ENCODE measurements at places on chromosomes 3 and 15. TPM values are rescaled to one million over a fixed set of nuclear protein-coding genes. Genes with fewer than 3 reads are reported as not detected.

TCAIM gene
- polyA plus RNA-seq = 8.1 TPM

MKRN3 gene
- 0.17 TPM for polyA plus RNA-seq

GOLGA8G gene
- not detected for polyA plus RNA-seq

ZBBX gene
- not detected for polyA plus RNA-seq

DGKG gene
- polyA plus RNA-seq = 1.2 TPM

SPCS1 gene
- 124 TPM for polyA plus RNA-seq

ALDH1A2 gene
- polyA plus RNA-seq = not detected

ANKRD63 gene
- not detected for polyA plus RNA-seq

DNA sequence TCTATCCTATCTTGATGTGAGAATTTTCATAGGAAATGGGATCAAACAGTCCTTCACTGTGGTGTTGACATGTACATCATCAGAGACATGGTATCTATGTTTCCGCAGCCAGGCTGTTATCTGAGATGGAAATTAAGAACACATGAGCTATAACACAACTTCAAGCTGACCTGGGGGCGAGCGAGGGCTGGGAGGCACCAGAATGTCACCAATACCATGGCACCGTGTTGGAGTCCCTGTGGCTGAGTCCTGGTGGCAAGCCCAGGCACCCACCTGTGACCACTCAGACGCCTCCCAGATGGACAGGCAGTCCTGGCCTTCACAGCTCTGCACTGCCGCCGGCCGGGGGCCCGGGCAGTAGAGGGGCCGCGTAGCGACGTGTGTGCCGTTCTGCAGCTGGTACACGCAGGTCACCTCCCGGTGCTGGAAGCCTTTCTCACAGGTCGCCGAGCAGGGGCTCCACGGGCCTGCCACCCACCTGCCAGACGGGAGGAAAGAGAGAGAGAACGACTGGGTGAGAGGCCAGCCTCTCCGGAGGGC lies 263.9 kb upstream of the LYSMD4 start:
- no peak for DNase-seq

DNA sequence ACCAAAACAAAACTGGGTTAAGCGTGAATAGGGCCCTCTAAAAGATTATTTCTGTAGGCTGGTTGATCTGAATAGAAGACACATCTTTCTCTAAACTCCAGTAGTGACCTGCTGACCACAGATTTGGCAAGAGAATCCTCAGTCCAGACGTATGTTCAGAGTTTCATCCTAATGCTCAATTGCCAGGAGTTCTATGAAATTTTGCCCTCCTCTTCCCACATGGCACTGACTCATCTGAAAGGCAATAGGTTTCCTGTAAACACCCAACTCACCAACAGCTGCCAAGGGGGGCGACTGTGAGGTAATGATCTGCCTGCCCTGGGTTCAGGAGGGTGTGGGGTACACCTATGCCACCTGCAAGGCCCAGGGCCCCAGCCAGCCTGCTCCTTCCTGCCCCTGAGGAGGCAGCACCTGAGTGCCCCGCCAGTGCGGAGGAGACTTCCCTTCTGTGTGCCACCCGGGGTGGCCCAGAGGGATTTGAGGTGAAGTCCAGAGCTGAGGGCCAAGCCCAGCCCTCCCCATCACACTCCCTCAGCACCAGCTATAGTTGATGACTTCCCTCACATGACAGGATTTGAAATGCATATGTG lies 8.4 kb upstream of the PLA2G4D start:
- DNase-seq = peak; percentile 49

GRCh38 chr3:61919371-61919770 lies 358.0 kb downstream of the PTPRG start:
- no peak for DNase-seq

GRCh38 chr3:59052803-59053411 lies 3.1 kb upstream of the CFAP20DC start:
- peak; percentile 47 for DNase-seq

DNA sequence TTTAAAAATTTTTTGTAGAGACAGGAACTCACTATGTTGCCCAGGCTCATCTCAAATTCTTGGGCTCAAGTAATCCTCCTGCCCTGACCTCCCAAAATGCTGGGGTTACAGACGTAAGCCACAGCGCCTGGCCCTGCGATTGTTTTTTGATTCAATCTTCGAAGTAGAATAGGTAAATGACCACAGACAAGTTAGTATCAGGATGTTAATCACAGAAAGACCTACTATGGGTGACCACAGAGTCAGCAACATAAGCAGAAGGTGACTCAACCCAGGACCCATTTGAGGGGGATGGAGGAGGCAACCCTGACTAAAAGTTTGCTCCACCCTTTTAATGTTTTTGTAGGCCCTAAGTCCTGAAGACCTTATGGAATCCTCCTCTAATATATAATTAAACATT lies 10.0 kb upstream of the USP3 start:
- no peak for DNase-seq

GRCh38 chr3:135950941-135951340 lies 14.6 kb upstream of the PPP2R3A start:
- DNase-seq = no peak

DNA sequence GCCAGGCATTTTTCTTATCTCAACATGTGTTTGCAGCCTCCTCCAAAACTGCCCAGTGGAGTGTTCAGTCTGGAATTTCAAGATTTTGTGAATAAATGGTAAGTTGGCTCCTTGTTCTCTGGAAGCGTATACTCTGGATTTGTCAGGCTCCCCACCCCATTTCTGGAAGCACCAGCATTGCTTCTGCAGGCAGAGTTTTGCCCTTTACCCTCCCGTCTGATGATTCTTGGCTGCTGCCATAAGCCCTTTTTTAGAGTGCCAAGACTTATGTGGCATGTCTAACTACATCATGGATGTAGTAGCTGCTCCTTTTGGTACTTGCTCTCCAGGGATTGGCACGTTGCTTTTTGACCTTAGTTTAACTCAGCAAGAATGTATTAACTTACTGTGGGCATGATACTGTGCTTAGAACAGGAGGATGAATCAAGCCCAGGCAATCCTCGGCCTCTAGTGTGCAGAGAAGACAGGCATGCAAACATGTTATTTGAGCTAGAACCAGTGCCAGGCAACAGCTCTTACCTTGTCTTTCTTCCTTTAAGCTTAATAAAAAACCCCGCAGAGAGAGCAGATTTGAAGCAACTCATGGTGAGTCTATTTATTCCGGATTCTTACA lies 8.3 kb downstream of the SNAPC5 start:
- no peak for DNase-seq

DNA sequence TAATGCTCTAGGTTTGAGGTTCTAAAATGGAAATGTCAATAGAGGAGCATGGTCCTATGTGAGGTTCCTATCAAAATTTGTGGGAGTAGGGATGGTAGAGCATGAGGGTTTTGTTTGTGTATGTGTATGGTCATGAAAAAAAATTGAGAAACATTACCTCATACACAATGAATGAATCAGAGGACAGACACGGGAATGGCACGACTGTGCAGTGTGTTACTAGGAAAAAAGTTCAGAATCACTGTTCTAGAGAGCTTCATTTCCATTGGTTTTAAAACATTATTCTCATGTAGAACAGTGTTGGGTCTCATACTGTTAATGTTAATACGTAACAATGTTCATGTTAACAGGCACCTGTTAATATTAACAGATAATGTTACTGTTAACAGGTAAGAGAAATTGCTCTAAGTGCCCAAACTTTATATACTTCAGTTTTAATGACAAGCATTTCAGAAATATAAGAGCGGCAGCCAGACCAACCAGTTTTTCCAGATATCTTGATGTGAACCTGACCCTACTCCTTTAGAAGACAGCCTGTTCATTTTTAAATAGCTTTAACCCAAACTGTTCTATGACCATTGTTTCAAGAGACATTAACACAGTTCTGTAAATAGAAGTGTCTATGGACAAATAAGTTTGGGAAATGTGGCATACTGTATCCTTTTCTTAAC lies 48.0 kb downstream of the SLC15A2 start:
- DNase-seq = peak; percentile 7

GRCh38 chr15:54273928-54274327 lies 295.7 kb downstream of the UNC13C start:
- no peak for DNase-seq

DNA sequence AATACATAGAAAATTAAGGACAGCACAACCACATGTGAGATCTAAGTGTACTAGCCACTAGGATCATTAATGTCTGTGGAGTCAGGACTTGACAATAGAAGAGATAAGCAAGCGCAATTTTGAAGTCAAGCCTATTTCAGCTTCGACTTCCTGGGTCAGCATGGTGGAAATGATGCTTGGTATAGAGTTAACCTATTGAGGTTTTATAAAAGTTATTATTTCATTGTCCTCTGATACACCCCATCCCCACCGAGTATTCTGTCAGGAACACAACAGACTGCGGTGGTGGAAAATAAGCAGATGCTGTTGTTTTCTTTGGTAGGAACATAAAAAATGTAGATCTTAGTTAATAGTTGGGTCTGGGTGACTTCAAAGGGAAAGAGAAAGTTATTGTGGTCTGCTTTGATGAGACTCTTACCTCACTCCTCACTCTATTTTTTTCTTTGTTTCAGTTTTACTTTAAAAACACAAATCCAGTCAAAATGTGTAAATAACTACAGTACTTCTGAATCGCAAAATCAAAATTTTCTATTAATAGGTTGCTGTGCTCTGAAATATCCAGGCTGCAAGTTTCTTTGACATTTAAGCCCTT lies 82.1 kb downstream of the IL5RA start:
- DNase-seq = no peak

- DNase-seq = no peak
Measured at GRCh38 chr15:75163150-75163564, 38.5 kb upstream of the C15orf39 start.

GRCh38 chr15:88509321-88509720 lies 37.2 kb downstream of the DET1 start:
- DNase-seq = no peak

DNA sequence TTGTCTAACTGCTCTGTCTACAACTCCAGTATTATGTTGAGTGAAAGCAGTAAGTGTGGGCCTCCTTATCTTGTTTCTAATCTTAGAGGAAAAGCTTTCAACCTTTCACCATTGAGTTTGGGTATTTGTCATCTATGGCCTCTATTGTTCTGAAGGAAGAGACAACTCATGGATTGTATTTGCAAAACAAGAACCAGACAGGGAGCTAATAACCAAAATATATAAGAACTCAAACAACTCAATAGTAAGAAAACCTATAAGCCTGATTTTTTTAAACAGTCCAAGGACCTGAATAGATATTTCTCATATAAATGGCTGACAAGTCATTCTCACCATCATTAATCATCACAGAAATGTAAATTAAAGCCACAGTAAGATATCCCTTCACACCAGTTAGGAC lies 113.0 kb downstream of the TAFA4 start:
- no peak for DNase-seq

GRCh38 chr3:170196833-170197232 lies 15.3 kb upstream of the PHC3 start:
- DNase-seq = peak; percentile 52

GRCh38 chr3:141379250-141379966 lies 11.1 kb downstream of the ZBTB38 start:
- DNase-seq = no peak

DNA sequence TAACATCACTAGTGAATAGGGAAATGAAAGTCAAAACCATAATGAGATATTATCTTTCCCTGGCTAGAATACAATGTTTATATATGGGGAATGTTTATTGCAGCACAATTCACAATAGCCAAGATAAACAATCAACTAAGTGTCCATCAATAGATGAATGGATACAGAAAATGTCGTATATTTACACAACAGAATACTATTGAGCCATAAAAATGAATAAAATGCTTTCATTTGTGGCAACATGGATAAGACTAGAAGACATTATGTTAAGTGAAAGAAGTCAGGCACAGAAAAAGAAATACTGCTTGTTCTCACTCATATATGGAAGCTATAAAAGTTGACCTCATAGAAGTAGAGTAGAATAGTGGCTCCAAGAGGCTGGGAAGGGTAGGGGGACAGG lies 65.2 kb downstream of the SLC9C1 start:
- no peak for DNase-seq

DNA sequence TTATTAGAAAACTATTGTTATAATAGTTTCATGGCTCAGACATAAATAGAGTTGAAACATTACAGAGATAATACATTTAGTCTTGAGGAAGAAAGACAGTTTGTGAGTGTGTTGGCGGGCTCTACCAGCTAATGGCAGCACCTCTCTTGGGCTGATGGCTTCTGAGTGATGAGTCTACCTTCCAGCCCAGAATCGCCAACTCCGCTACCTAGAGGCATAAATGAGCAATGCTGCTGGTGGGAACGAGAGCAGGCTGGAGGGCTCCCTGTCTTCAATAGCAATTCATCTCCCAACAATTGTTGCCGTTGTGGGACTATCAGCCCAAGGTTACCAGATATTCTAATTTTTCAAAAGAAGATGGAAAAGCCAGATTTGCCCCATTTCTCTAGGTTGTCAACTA lies 388.7 kb downstream of the FOXP1 start:
- no peak for DNase-seq
